Kidney epithelial cell (primary cell): ENCODE measurements at places on chromosomes 1 and 21. TPM values are rescaled to one million over a fixed set of nuclear protein-coding genes. Genes with fewer than 3 reads are reported as not detected.

Gene SLC25A34
- total RNA-seq = 0.25 and 0.34 TPM in 2 replicates

Gene CYP4A22
- not detected in 2 replicates for total RNA-seq

Gene PYHIN1
- not detected in 2 replicates for total RNA-seq

Gene PDE9A
- total RNA-seq = 3.9 and 4.2 TPM in 2 replicates

Gene PLXNA2
- 6.9 and 9.2 TPM in 2 replicates for total RNA-seq

Gene GLIS1
- total RNA-seq = 0.63 and 0.75 TPM in 2 replicates

Gene C1orf210
- 4.8 and 6.6 TPM in 2 replicates for total RNA-seq

Gene C1orf53
- 8.2 and 9.9 TPM in 2 replicates for total RNA-seq

Gene JAM2
- 2.0 and 3.6 TPM in 2 replicates for total RNA-seq

Gene SLC45A3
- total RNA-seq = 8.5 and 9.3 TPM in 2 replicates

Gene SLC1A7
- not detected in 2 replicates for total RNA-seq

Gene CELSR2
- 18.1 and 19.4 TPM in 2 replicates for total RNA-seq

Gene S100A3
- total RNA-seq = 5.8 and 12.0 TPM in 2 replicates

Gene KCND3
- total RNA-seq = under 0.01 TPM in 2 replicates

Gene ZMYM1
- total RNA-seq = 12.3 and 13.0 TPM in 2 replicates

Gene FCRL2
- total RNA-seq = not detected in 2 replicates

Gene LIN28A
- total RNA-seq = not detected in 2 replicates

Gene TEDDM1
- total RNA-seq = not detected in 2 replicates

Gene SLAMF8
- 0.04 and 0.14 TPM in 2 replicates for total RNA-seq

Gene OR10J1
- total RNA-seq = not detected in 2 replicates

Gene DNAI4
- total RNA-seq = 2.7 and 4.5 TPM in 2 replicates

Gene VANGL2
- total RNA-seq = 17.0 and 18.2 TPM in 2 replicates

Gene CELA2B
- total RNA-seq = not detected in 2 replicates

Gene TMEM201
- total RNA-seq = 9.9 and 17.2 TPM in 2 replicates

Gene FMOD
- 0.62 and 0.79 TPM in 2 replicates for total RNA-seq

Gene GNAT2
- not detected in 2 replicates for total RNA-seq

Gene PRAMEF15
- not detected in 2 replicates for total RNA-seq

Gene ZSCAN20
- 7.1 and 9.2 TPM in 2 replicates for total RNA-seq

Gene TMEM167B
- 20.1 and 20.4 TPM in 2 replicates for total RNA-seq

Gene THRAP3
- 101 and 105 TPM in 2 replicates for total RNA-seq

Gene CFHR5
- total RNA-seq = not detected in 2 replicates

Gene KRTAP7-1
- total RNA-seq = not detected in 2 replicates

Gene OR2T33
- total RNA-seq = not detected in 2 replicates

Gene S100A7A
- not detected in 2 replicates for total RNA-seq

Gene HOOK1
- 8.9 and 10.9 TPM in 2 replicates for total RNA-seq

Gene CRYAA
- total RNA-seq = not detected in 2 replicates

Gene DPH2
- 45.8 and 52.2 TPM in 2 replicates for total RNA-seq

Gene MNDA
- total RNA-seq = not detected in 2 replicates

Gene TNFRSF18
- total RNA-seq = 0.67 and 2.1 TPM in 2 replicates

Gene ALX3
- not detected in 2 replicates for total RNA-seq

Gene DTL
- 5.1 and 6.4 TPM in 2 replicates for total RNA-seq

Gene SUSD4
- total RNA-seq = 0.84 and 1.8 TPM in 2 replicates
